ENCODE measurements at places on chromosomes 11 and 22.

DNA sequence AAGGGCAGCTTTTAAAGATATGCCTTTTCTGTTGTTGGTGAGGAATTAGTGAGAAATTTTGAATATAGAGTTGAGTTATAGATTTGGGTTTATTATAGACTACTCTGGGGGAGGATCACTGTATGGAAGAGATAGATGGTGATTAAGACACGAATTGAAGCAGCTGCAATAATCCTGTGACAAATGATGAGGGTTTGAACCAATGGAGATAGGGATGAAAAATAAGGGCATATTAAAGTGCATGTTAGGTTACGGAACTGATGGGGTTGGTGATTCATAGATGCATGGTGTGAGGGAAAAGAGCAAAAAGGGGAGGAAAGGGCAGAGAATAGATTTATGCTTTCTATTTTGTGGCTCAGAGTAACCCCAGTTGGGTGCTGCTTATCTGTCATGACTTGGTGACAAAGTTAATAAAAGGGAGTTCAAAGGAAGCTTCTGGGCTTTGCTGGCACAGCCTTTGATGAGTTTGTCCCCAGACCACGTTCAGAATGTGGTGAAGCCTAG is 11.8 kb downstream of the C11orf87 start:
- no peak for DNase-seq

- peak; percentile 92 for DNase-seq
Measured at GRCh38 chr11:33531743-33532181, 168.9 kb downstream of the C11orf91 start.

- no peak for DNase-seq
Measured at GRCh38 chr11:11512502-11512901, 109.3 kb downstream of the GALNT18 start.

DNA sequence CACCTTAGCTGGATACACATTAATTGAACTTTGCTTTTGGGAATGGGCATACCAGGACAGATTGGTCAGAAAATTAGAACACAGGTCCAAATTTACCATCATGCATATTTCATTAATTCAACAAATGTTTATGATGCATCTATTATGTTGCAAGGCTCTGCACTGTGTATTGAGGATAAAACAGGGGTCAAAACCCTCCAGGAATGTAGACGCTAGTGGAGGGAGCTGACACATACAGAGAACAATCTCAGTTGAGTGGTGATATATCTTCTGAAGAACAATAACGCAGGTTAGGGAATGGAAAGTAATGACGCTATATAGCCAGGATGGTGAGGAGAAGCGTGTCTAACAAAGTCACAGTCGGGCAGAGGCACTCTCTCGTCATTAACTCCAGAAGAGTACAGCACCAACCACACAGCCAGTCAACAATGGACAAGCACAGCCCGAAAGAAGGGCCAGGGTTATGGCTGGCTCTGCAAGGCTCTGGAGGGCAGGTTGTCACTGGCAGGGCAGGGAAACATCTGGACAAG is 3.8 kb downstream of the FLI1 start:
- DNase-seq, result no peak

DNA sequence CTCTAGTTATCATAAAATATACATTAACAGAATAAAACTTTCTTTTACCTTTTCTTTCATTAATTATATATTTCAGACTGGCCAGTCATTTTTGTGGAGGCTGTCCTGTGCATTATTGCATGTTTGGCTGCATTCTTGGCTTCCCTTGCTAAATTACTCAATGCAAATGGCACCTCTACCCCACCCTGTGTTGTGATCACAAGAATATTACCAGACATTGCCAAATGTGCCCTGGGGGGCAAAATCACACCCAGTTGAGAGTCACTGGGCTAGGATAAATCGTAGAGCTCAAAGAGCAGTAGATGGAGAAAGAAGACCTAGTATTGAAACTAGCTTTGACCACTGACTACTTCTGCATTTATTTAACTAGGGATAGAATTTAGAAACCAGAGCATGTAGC is 1257.8 kb upstream of the TENM4 start:
- no peak for DNase-seq

- DNase-seq, result peak; percentile 86
Measured at GRCh38 chr11:86740628-86741483, 59.5 kb upstream of the PRSS23 start.

DNA sequence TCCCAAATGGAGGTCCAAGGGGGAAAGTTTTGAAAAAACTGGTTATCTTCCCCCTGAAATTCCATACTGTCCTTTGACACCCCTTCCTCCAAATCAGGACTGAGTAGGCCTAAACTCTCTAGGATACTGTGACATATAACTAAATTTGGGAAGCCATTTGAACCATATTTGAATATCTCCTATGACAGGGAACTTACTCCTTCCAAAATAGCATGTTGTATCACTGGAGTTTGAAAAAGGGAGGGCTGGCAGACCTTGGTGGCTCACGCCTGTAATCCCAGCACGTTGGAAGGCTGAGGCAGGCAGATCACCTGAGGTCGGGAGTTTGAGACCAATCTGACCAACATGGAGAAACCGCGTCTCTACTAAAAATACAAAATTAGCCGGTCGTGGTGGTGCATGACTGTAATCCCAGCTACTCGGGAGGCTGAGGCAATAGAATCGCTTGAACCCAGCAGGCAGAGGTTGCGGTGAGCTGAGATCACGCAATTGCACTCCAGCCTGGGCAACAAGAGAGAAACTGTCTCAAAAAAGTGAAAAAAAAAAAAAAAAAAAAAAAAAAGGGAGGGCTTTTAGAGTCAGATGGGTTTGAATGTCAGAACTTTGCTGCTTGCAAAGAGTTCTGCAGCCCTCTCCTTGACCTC is 42.4 kb downstream of the PIK3C2A start:
- no peak for DNase-seq

- no peak for DNase-seq
Measured at GRCh38 chr11:62141111-62142042, 17.6 kb downstream of the INCENP start.

- no peak for DNase-seq
Measured at GRCh38 chr11:19559746-19560145, 152.9 kb upstream of the NAV2 start.

DNA sequence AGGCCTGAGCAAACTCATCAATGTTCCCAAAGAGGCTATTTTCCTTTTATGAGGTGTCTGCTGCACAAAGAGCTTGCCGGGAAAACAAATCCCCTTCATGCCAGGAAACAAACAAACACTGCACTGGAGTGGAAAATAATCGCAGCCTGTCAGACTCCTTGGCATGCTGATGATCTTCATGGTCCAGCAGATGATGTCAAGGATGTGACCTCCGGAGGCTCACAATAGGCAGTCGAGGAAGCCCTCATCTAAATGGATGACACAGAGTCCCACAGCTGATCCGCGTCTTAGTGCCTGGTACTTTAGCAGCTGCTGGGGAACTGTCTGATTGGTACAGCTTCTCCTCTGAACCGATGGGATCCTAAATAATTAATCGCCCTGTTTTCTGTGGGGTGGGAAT is 187.6 kb downstream of the TENM4 start:
- DNase-seq, result no peak

DNA sequence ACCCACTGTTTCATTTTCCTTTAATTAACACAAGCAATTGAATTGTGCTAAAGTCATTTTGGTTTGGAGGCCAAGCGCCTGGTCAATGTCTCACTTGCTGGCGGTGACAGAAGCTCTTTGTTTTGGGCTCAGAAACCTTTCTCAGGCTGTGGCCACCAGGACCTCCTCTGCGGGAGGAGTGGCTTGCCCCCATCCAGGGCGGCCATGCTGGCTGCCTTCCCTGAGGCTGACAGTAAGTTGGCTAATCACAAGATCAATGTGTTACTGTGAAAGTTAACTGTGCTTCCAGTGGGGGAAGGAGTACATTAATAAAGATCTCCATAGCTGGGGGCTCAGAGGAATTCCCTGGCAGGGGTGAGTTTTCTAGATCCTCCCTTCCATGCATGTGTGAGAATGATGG is 1074.5 kb downstream of the NTM start:
- DNase-seq, result no peak

- no peak for DNase-seq
Measured at GRCh38 chr22:44954149-44954548, 55.7 kb downstream of the PHF21B start.

DNA sequence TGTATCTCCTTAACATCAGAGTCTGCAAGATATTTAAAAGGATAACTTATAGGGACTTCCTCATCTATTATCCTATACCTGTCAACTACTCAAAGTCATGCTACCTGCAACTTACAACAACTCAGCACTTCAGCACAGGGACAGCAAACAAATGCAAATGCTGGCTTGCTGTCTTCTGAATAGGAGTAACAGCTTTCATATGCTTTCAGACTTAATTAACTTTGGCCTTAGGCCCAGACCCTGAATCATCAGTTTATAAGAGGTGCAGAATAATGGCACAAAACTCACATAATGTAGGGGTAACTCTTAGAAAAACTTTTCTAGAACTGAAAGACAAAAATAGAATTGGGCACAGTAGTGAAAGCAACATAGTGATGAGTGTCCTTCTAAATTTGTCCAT is 953.4 kb downstream of the DLG2 start:
- no peak for DNase-seq

- DNase-seq, result no peak
Measured at GRCh38 chr11:104695065-104695463, 203.2 kb downstream of the CASP12 start.

DNA sequence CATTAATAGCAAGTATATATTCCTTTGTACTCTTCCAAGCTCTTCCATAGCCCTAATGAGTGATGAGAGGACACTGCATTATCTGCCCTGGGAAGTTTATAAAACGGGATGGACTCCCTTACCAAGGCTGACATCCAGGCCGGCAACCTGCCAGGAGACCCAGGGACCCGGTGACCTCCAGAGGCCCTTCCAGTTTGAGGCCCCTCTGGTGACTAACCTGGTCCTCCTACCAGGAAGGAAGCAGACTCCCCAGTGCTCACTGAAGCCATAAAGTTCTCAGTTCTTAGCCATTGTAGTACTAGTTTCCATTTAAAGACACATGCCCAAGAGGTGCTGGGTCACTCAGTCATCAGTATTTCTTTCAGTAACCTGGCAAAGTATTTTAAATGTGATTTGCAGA is 345.4 kb downstream of the TENM4 start:
- no peak for DNase-seq

GRCh38 chr11:83818349-83818748 is 532.2 kb upstream of the CCDC90B start:
- DNase-seq, result no peak

- peak; percentile 53 for DNase-seq
Measured at GRCh38 chr11:15800111-15800800, 556.1 kb downstream of the SOX6 start.

DNA sequence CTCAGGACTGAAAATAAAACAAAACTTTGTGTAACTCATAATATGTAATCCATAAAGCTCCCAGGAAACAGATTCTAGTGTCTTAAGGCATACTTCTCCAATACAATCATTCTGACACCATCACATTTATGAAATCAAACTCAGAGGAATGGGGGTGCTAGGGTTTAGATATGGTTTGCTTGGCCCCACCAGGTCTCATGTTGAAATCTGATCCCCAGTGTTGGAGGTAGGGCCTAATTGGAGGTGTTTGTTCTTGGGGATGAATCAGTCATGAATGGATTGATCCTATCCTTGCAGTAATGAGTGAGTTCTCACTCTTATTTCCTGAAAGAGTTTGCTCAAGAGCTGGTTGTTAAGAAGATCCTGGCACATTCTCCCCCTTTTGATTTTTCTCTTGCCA is 380.9 kb downstream of the ETS1 start:
- DNase-seq, result no peak

- DNase-seq, result no peak
Measured at GRCh38 chr11:116976941-116977570, 121.2 kb downstream of the SIK3 start.

DNA sequence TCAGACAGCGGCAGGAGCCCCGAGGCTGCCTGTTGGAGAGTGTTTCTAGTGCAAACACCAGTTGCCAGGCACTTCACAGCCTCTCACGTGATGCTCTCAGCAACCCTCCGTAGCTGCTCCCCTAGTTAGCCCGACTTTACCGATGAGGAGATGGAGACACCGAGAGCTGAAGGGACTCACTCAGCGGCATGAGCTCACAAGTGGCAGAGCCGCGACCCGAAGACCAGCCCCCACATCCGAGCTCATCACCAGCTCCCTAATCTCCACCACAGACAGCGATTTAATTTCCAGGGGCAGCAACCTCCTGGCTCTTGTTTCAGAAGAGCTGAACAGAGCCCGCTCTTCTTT is 28.7 kb upstream of the RTL6 start:
- no peak for DNase-seq

DNA sequence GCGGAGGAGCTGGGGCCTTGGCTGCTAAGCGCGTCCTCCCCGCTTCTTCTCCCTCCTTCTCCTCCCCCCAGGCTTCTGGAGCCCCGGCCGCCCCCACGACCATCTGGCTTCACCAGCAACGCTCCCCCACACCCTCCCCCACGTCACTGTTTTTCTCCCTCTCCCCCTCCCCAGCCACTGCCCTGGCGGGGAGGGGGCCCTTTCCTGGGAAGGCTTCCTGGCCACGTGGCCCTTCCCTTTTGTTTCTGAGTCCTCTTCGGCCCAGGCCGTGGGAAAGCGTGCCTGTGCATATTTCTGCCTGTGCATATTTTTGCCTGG is 27.7 kb downstream of the RTN4R start:
- DNase-seq, result no peak

- no peak for DNase-seq
Measured at GRCh38 chr11:3245071-3245470, 12.9 kb upstream of the MRGPRE start.

- DNase-seq, result peak; percentile 28
Measured at GRCh38 chr22:47092896-47093311, 330.5 kb downstream of the TBC1D22A start.

DNA sequence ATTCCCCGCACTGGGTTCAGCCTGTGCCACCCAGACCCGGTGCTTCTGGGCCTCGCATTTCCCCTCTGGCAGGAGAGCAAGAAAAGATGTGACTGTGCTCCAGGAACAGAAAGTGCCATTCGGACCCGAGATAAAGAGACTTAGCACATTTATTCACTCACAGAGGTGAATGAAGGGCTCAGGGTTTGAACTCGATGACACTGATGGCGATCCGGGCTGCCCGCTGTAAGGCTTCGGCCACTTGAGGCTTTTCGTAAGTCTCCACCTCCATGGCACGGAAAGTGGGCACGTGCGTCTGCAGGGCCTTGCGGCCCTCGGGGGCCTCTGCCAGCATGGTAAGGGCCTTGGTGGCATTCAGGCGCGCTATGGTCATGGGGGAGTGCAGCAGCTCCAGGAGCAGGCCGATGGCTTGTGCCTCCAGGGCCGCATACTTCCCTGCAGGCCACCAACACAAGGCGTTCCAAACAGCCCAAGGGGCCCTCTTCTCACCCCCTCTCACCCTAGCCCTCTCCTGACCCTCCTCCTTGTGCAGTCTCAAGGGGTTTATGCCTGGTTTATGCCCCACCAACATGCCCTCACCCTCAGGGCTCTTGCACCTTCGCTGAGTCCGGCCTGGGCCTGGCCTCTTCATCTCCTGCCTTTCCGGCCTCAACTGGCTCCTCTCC is 10.9 kb upstream of the GNAZ start:
- DNase-seq, result no peak

- no peak for DNase-seq
Measured at GRCh38 chr11:17401316-17401715, 12.9 kb upstream of the KCNJ11 start.

DNA sequence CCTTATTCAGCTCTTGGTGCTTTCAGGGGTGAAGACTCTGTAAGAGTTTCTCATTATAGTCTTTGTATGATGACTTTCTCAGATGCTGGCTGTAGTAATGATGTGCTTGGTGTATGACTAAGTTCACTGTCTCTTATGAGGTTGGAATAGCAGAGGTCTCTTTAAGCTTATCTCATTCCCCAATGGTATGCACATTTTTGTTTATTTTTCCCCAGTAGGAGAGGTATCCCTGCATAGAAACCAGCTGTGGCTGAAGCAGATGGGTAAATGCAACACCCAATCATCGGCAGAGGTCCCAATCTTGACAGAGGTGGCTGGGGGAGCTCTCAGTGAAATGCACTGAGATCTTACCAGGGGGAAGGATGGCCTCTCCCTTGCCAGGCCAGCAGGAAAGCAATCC is 34.6 kb downstream of the BBOX1 start:
- DNase-seq, result peak; percentile 25
